ENCODE measurements at places on chromosomes 11 and 22.

DNA sequence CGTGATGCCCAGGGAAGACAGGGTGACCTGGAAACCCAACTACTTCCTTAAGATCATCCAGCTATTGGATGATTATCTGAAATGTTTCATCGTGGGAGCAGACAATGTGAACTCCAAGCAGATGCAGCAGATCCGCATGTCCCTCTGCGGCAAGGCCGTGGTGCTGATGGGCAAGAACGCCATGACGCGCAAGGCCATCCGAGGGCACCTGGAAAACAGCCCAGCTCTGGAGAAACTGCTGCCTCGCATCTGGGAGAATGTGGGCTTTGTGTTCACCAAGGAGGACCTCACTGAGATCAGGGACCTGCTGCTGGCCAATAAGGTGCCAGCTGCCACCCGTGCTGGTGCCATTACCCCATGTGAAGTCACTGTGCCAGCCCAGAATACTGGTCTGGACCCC is 43.5 kb upstream of the DAGLA start:
- DNase-seq: no peak

- DNase-seq: no peak
These were observed 77.9 kb upstream of the TIMP3 start for GRCh38 chr22:32723643-32724042.

- DNase-seq: no peak
These were observed 521.2 kb downstream of the KCNA4 start for GRCh38 chr11:29495676-29496075.

GRCh38 chr22:48456449-48456848 is 1371.2 kb downstream of the BRD1 start:
- DNase-seq: no peak

DNA sequence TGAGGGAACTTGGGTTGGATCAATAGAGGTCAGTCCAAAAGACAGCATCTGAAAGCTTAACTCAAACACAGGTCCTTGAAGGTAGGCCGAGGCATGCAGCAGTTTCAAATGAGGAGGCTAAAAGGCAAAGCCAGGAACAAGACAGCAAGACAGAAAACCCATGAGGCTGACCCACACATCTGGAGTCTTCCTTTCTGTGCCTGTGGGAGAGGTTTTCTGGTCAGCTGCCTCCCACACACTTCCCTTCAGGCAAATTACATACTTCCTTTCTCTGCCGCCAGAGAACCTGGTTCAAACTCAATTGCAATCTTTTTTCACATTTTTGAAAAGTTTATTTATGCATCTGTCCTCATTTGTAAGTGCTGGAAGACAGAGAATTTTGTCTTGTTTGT is 29.8 kb upstream of the CRTAM start:
- no peak for DNase-seq

DNA sequence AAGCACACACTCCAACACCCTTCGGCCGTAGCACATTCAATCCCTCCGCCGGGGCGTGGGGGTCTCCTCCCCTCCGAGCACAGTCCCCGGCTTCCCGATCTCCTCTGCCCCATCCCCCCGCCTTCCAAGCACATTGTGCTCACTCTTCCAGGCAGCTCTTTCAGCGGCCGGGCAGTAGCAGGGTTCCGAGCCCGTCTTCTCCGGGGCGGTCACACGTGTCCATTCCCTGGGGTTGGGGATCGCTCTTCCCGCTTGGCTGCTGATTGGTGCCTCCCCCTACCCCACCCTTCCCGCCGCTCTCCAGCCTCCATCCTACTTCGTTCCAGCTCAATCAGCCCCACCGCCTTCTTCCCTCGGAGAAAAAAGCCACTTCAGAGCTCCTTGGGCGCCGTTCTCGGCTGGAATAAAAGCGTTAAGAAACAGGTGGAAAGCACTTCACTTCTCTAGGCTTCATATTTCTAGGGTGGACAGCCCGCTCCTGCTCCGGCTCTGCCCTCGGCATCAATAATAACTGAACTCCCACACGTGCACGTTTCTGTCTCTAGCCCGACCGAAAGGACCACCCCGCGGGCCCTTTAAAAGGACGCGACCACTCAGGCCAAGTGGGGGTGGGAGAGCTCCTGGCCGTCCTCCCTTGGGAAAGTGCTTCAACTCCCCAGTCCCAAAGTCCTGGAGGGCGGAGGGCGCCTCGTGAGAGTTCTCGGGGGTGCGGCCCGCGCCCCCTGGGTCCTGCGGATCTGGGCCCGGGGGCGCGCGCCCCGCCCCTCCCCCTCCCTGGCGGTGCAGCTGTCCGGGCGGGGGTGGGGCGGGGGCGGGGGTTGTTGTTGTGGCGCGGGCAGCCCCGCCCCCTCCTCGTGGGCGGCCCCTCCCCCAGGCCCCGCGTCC is 464 bp upstream of the CECR2 start:
- DNase-seq: no peak

DNA sequence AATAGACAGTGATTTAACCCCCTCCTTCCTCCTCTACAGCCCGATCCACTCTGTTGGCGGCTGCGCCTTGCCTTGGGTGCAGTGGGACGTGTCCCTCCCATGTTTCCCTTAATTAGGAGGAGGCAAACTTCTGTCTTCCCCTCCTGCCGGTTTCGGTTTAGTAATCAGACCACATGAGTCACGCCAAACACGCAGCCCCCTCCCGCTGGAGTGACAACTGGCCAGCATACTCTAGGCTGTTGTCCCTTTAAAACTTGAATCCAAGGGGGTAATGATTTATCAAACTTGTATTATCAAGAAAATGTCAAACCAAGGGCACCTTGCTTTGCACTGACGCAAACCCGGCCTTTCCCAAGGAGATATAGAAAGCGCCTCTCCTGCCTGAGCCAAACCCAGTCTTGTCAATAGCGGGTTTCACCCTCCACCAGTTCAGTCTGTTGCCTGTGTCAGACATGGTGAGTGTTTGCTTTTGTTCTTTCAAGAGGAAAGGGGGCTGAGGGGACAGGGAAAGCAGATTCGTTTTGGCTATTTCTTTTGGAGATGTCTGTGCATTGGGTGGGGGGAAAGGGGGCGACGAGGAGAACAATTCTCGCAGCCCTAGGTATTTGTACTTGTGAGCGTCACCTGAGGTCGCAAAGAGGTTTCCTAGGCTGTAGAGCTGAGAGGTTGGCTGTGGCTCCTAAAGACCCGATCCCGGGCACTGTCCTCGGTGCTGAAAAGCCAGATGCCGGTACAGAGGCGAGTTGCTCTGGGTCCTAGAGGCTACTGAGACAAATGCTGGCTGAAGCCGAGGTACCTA is at the start of gene SLC6A5:
SLC6A5 (plus strand) TSS at position 388 of the 799 bp plus-strand sequence; CDS start at position 453, 65 bp downstream.
- peak; percentile 46 for DNase-seq

DNA sequence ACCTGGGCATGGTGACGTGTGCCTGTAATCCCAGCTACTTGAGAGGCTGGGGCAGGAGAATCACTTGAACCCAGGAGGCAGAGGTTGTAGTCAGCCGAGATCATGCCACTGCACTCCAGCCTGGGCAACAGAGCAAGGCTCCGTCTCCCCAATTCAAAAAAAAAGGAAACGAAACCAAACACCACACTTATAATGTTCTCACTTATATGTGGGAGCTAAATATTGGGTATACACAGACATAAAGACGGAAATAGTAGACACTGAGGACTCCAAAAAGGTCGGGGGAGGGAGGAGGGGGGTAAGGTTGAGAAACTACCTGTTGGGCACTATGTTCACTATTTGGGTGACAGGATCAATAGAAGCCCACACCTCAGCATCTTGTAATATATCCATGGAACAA is 94.3 kb downstream of the GAB2 start:
- DNase-seq: no peak

- no peak for DNase-seq
These were observed 78.2 kb downstream of the UVRAG start for GRCh38 chr11:75893251-75893650.

DNA sequence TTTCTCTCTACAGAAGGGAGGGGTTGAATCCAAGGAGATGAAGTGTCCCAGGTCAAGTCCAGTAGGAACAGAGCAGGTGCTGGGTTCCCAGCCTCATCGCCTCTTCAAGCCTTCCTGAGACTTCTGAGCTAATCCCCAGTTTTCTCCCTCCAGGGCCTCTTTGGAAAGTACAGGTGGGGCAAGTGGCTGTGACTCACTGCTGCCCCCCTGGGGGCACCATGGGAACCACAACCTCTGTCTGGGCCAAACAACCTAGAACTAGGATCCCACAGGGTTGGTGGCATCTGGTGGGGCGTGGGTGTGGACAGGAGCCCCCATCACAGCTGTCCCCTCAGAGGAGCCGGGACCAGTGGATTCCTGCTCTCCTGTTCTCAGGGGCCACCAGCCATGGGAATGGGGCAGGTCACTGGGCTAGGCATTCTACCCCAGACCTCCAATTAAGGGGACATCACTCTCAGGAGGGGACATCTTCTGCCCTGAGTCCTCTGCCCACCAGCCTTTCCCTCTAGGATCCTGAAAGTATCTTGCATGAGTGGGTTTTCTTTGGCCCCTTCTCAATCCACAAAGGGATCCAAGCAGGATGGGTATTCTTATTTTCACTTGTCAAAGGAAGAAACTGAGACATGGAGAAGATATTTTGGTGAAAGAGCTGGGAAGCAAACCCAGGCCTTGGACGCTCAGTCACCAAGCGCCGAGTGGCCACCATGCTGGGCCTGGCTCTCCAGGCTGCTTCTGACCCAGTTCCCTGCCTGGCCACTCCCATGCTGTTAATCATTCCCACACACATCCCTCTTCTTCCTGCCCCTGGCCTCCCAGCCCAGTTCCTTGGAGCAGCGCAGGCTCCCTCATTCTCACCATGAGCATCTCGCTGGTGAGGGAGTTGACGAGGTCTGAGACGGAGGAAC is 23.8 kb downstream of the LRRC10B start:
- peak; percentile 50 for DNase-seq

GRCh38 chr22:46318576-46318975 is 16.9 kb upstream of the TRMU start:
- no peak for DNase-seq

- no peak for DNase-seq
These were observed 100.1 kb downstream of the NAT10 start for GRCh38 chr11:34205326-34206035.

Measured in hematopoietic multipotent progenitor cell treated with erythropoietin and hydrocortisone succinate and interleukin-3 and kit ligand, for 15 days (in vitro differentiated cells).